ENCODE measurements at places on chromosomes 4 and X. TPM values are rescaled to one million over a fixed set of nuclear protein-coding genes. Genes with fewer than 3 reads are reported as not detected.
A peak's percentile ranks its signal among the peaks of the same experiment; 100 is the strongest.

The LEF1 gene
- total RNA-seq, result 8.4 TPM

DNA sequence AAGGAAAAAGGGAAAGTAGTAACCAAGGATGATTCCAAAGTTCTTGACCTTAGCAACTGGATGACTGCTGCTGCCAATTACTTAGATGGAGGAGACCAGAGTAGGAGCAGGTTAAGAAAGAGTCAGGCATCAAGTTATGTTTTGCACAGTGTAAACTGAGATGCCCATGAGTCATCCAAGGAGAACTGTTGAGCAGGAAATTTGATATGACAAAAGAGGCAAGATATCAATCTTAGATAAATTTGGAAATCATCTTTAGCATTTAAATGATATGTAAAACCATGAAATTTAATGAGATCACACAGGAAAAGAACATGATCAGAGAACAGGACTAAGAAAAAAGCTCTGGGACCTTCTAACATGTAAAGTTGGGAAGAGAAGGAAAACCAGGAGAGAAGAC lies 361.3 kb downstream of the OPHN1 start:
- no peak for DNase-seq
- no peak overlapping the region for H3K4me3 ChIP-seq
- no peaks in the 10 kb centered on the region for H3K36me3 ChIP-seq
- H3K4me1 ChIP-seq, result no peaks in the 10 kb centered on the region
- no peaks in the 10 kb centered on the region for H3K27me3 ChIP-seq

DNA sequence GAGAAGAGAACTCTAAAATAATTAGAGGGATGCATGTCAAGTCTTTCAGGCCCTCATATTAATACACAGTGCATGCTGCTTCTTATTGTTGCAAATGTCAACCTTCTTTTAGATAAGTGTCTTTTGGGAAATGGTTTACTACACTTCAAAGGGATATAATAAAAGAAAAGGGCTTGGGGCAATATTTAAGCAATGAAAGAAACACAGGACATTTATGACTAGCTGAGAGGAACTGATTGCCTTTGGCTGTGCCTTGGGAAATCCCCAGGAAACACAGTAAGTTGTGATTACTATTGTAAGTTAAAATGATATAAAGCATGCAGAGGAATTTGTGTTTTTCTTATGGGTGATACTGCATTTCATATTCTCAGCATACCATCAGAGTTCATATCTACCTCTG lies 1036.2 kb upstream of the GRID2 start:
- DNase-seq, result peak; percentile 10
- no peak overlapping the region for H3K4me3 ChIP-seq
- H3K27ac ChIP-seq, result no peak overlapping the region

The CT55 gene
- not detected for total RNA-seq

GRCh38 chr4:16123356-16124084 lies 39.7 kb upstream of the PROM1 start:
- H3K27me3 ChIP-seq, result no peaks in the 10 kb centered on the region
- H3K27ac ChIP-seq, result no peak overlapping the region
- H3K36me3 ChIP-seq, result no peaks in the 10 kb centered on the region
- H3K4me1 ChIP-seq, result no peaks in the 10 kb centered on the region

The HSD17B13 gene
- total RNA-seq, result not detected

The CCDC110 gene
- 2.5 TPM for total RNA-seq

Data from transverse colon (tissue), 4 donors.